ENCODE measurements at places on chromosomes 1 and 21.

GRCh38 chr1:180281490-180281889 lies 51.4 kb downstream of the LHX4 start:
- no peak for DNase-seq

DNA sequence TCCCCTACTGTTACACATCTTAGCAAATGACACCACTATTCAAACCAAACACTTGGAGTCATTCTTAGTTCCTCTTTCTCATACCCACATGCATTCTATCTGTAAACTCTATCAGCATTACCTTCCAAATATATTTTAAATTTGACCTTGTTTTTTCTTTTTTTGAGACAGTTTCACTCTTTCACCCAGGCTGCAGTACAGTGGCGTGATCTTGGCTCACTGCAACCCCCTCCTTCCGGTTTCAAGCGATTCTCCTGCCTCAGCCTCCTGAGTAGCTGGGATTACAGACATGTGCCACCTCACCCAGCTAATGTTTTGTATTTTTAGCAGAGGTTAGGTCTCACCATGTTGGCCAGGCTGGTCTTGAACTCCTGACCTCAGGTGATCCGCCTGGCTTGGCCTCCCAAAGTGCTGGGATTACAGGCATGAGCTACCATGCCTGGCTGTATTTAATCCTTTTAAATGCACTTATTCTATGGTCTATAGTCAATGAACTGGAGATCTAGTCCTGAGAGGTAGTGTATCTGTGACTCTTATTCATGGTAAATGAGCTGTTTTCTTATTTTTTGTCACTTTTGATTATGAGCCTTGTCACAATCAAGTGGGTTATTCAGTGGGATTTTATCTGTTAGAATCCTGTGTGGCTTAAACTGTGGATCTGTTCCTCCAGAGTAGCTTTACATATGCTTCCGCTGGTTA lies 73.1 kb downstream of the GATAD2B start:
- no peak for DNase-seq

DNA sequence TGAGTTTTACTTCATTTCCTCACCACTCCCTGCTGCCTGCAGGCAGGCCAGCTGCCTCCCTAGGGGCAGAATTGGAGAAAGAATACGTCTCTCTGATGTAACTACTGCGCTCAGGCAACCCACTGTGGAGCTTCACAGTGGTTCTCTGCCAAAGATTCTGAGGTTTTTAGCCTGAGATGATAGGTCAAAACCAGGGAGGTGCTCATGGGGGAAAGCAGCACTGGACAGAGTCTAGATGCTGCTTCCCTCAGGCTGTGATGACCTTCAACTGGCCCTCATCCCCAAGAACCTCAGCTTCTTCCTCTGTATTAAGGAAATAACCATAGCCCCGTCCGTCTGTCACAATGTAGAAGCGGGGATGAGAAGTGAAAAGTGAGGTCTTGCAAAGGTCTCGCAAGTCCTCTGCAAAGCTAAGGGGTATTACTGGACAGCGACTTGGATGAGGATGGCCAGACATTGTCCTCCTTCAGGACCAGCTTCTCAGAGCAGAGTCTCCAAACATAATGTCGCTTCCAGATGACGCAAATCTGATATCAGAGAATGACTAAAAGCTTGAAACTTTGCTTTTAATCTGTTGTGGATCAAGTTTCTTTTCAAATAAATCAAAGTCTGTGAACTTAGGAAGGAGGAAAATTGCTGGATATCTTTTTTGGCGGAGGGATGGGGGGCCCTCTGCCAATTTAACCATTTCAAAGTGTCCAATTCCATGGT lies 65.9 kb upstream of the ATP5PO start:
- DNase-seq: no peak

DNA sequence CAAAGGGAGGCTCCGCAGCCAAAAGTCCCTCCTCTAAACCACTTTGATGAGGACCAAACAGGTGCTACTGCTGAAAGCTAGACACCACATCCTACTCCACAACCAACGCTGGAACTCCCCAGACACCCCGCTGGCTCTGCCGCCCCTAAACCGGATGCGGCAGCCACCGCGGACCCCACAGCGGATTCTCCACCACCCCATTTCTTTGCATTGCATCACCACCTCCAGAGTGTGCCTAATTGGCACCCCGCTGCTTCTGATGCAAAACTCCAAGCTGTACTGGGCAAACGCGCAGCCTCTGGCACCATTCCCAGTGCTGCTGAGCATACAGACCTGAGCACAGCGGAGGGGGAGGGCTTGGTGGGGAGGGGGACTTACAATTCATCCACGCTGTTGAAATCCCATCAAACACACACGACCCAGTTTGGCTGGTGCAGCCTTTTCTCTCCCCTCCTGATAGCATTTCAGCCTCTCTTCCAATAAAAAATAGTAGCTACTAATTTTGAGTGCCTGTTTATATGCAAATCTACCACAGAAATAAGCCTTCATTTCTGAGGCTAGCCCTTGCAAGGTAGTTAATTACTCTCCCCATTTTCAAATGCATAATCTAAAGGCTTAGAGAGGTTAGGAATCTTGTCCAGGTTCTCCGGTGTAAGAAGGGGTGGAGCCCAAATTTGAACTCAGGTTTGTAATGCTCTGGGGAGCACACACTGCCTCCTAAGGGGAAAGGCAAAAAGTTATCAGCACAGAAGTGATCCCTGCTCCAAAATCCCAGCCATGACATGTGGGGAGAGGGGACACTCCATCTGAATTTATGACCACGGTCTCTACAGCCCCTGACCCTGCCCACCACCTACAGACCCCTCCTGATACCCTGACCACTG lies 12.2 kb upstream of the RGS16 start:
- peak; percentile 98 for DNase-seq

DNA sequence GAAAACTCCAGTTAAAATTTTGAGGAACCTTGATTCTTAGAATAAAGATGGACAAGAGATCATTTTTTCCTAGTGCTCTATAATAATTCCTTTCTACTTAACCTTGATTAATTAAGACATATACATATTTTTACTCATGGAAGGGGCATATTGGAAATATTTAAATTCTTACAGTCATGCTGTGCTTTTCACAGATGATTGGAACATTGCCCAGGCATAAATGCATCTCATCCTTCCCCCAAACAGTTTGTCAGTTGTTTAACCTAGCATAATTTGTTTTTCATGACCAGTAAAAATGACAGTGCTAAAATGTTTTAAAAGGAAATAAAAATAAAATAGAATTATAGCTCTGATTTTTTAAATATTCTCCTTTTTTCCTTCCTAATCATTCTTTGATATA lies 140.0 kb downstream of the DNM3 start:
- no peak for DNase-seq

DNA sequence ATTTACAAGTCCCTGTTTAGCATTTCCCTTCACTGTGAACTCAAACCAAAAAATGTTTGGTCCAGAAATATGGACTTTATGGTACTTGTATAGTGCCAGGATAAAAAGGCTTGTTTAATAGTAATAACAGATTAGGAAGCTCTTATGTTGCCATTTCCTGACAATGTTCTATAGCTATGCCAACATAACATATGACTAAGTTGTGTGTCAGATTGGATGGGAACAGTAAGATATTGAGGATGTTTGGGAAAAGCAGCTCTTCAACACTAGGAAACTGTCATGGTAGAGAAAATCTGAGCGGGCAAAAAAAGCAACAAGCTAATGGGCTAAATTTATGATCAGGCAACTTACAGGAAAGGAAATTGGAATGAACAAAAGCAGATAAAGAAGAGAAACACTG lies 287.1 kb upstream of the ADGRL4 start:
- no peak for DNase-seq

GRCh38 chr1:216705676-216706075 lies 17.6 kb downstream of the ESRRG start:
- DNase-seq: no peak

DNA sequence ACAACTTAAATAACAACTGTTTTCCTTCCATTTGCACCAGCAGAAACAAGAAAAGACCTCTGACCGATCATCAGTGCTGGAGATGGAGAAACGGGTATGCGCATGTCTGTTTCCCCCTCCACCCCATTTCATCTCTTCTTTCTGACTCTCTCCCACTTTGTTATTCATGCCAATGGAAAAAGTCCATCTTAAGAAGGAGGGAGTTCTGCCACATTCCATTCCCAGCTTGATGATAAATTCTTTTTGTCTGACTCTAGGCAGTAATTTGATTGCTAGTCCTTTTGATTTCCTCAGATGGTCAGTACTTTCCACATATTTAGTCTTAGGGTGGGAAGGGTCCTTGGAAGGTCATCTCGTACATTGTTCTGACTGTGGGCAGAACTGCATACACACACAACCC lies 142.5 kb downstream of the SYT2 start:
- DNase-seq: no peak

DNA sequence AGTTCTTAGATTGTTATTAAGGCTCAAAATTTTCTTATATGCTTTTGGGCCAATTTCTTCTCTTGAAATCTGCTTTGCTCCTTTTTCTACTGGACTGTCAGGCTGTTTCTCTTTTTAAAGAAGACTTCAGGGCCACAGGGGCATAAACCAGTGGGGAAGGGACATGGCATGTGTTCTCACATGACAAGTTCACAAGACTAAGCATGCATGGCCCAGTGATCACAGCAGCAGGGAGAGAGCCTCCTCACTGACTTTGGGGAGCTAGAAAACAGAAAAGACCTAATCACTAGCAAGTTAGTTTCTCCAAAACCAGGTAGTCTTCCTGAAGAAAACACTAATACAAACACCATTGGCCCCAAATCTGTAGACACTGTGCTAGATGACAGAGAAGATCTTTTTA lies 64.8 kb downstream of the RAB3GAP2 start:
- DNase-seq: no peak

GRCh38 chr1:109078317-109078716 lies 2.5 kb upstream of the TAF13 start:
- no peak for DNase-seq

DNA sequence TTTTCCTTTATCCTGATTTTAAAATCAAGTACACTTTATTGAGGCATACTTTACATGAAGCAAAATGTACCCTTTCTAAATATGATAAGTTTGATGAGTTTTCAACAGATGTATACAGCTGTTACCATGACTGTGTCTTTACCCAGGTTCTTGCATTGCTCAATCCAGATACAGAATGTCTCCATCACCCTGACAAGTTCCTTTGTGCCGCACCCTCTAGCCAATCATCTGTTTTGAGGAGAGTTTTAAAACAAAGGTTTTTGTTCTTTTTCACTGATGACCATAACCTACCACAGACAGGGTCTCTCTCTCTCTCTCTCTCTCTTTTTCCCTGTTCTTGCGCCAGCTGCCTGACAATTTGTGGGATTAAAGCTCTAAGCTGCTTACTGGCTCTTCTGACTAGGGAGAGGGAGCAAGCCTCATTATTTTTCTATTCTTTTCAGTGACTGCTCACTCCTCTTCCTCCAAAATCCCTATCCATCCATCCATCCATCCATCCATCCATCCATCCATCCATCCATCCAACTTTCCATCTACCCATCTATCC lies 1.2 kb upstream of the KCNE1 start:
- DNase-seq: no peak

DNA sequence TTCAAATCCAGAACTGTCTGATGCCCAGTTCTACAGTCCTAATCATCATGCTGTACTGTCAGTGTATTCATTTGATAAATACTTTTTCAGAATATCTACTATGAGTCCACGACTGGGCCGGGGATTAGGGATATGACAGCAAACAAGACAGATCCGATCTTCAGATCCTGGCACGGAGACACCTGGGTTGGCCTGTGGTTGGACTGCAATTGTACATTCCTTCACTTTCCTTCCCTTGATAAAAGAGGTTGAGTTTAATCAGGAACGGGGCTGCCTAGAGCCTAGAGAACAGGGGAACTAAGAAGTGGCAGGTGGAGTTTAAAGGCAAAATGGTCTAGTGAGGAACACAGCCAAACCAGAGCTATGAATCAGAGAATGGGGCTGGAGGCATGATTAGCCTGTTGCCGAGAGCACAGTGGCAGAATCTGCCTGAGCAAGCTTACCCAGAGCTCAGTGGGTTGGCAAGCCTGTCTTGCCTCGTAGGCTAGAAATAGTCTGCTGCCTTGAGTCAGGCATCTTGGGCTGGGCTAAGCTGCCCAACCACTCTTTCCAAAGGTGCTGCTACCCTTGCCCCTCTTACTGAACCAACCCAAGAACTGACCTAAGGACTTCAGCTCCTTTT lies 38.1 kb upstream of the PTCH2 start:
- DNase-seq: no peak
